ENCODE measurements at places on chromosomes 1 and 21.

DNA sequence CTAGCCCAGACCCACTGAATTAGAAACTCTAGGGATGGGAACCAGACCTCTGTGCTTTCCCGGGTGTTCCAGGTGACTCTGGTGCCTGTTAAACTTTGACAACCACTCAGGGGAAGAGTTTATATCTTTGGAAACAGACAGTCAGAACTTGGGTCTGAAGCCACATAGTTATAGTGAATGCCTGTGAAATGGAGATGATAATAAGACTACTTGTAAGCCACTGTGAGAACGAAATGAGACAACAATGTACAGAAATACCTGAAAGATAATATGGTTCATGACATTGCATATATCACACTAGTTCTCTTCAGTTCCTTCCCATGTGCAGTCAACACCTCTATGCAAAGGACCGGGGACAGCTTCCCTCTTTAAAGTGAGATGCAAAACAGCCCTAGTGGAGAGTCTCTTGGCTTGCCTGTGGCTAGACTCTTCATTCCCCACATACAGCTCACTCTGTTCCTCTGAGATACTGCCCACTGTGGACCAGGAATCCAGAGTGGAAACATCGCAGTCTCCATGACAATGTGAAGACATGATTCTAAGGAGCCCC is 287.5 kb downstream of the ASTN1 start:
- no peak for DNase-seq

DNA sequence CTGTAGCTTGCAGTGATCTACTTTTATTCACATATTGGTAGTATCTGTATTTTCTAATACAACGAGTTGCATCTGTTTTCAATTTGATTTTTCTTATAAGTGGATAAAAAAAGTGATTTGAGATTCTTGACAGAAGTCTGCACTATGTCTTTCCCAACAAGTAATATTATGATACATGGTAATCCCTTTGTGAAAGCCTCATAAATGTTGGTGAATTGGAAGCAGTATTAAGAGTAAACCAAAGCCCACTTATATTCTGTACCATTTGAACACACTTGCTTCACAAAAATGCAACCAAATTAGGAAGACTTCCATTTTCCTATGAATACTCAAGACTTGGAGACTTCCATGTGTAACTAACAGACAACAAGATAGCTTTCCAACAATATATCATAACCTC is 172.0 kb downstream of the HMCN1 start:
- DNase-seq: no peak

GRCh38 chr1:13764588-13765332 is 64.8 kb downstream of the PRDM2 start:
- DNase-seq: no peak

- DNase-seq: no peak
Measured at GRCh38 chr1:110463725-110464124, 12.8 kb downstream of the PROK1 start.

DNA sequence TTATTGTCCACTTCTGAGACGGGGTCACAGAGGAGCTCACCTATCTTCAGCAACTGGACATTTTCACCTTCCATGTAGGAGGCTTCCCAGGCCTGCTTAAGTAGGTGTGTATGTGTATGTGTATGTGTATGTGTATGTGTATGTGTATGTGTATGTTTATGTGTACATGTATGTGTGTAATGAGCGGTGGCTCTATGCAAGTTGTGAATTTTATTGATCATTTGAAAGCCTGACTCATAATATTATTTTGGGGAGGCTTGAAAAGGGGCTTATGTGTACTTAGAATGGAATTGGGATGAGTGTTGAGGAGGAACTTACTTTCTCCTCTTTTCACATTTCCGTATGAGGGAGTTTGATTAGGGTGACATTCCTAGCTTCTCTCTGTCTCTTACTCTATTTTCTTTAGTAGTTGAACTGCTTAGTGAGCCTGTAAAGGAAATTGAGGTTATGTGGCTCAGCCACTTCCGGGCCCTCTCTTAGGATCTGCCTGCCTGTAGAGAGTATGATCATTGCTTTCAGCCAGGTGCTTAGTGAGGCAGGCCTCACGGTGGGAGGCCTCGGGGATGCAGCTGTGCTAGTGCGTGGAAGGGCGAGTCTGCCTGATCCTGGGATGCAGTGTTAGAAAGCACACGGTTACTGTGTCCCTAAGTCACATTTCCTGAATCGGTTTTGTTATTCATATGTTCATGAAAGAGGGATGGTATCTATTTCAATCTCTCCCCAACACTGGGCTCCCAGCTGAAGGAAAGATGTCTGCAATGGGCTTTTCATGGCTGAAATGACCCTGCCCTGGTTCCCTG is 61.0 kb downstream of the IER5 start:
- no peak for DNase-seq

GRCh38 chr1:155499953-155500639 is 62.5 kb downstream of the ASH1L start:
- DNase-seq: peak; percentile 87

DNA sequence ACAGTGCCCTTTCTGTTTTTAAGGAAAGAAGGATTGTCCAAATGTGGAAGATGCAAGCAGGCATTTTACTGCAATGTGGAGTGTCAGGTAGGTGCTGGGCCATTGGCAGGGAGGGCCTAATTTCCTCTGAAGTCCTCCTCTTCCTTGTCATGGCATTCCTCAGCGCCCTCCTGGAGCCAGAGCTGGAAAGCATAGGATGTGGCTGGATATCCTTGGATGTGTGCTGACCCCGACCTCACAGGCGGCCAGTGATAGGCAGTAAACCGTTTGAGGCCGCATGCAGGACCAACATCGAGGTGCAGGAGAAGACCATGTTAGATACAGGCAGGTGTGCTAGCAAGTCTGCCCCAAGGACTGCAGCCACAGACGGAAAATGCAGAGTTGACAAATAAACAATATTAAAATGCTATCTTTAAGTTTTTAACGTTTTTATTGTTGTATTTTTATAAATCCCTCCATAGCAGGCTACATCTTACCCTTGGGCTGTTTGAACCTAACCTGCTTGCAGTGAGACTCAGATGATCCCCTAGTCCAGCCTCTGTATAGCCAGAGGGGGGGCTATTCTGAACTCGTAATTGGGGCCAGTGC is 24.3 kb downstream of the SMYD2 start:
- DNase-seq: no peak

DNA sequence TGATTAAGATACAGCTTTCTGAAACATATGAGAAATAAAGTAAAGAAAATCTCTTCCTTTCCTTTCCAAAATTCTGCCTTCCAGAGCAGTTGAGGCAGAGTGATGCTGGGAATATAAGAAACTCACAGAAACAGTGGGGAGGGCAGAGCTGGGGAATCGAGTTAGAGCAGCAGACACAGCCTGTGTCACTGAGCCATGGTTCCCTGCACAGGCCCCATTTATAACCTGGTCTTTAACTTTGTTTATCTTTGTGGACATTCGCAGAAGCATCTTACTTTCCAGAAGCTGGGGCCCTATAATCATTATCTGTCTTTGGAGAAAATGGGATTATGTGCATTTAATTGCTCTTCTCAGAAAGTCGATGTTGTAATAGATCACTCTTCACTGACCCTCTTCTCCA is 349.1 kb downstream of the SETD4 start:
- no peak for DNase-seq

DNA sequence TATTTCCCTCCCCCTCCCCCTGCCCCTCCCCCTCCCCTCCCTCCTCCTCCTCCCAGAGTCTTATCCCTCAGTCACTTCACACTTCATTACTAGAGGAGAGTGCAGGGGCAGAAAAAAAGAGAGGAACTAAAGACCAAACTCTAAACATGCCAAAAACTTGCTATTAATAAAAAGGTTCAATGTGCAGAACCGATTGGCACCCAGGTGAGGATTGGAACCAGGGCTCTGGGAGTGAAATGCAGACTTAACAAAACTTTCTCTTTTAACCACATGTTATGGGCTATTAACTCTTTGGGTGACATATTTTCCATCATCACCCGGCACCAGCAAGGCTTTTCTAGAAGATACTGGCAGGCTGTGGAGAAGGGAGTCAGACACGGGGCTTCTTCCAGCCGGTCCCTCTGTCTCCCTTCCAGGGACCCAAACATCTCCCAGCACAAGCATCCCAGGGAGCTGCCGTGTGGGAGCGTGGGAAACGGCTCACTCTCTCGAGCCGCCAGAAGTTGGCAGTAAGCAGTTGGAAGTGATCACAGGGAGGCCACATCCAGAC is 13.6 kb downstream of the NID1 start:
- DNase-seq: no peak

GRCh38 chr21:44291078-44291935 is 5.6 kb downstream of the AIRE start:
- no peak for DNase-seq

- no peak for DNase-seq
Measured at GRCh38 chr1:155007251-155007828, 4.7 kb downstream of the ZBTB7B start.

GRCh38 chr1:205275133-205275532 is 46.4 kb downstream of the NUAK2 start:
- peak; percentile 64 for DNase-seq

GRCh38 chr1:93676427-93676826 is 5.2 kb downstream of the BCAR3 start:
- DNase-seq: no peak

- no peak for DNase-seq
Measured at GRCh38 chr21:36200081-36200561, 43.5 kb downstream of the DOP1B start.

- no peak for DNase-seq
Measured at GRCh38 chr1:4529446-4530165, 124.8 kb upstream of the AJAP1 start.

GRCh38 chr1:5976726-5977493 is 15.3 kb downstream of the NPHP4 start:
- no peak for DNase-seq

GRCh38 chr1:243409284-243409683 is 153.4 kb downstream of the SDCCAG8 start:
- no peak for DNase-seq

DNA sequence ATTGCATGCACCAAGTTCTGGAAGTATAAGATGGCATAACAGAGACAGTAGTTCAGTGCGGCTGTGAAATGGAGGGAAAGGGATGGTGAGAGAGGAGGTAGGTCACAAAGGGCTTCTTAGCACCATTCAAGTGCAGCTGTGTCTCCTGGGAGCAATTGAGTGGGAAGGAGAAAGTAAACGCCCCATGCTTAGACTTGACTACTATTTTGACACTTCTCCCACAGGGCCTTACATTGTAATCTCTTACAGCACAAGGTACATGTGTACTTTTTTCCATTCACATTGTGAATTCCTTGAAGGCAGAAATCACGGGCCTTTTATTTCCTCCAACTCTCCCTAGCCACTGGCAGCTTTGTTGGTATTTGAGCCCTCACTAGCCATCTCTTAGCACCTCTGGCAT is 239.6 kb upstream of the FOXD3 start:
- DNase-seq: no peak

- DNase-seq: no peak
Measured at GRCh38 chr21:24903994-24904635, 703.2 kb downstream of the MRPL39 start.

- no peak for DNase-seq
Measured at GRCh38 chr1:40981691-40982448, 2.4 kb downstream of the CTPS1 start.

DNA sequence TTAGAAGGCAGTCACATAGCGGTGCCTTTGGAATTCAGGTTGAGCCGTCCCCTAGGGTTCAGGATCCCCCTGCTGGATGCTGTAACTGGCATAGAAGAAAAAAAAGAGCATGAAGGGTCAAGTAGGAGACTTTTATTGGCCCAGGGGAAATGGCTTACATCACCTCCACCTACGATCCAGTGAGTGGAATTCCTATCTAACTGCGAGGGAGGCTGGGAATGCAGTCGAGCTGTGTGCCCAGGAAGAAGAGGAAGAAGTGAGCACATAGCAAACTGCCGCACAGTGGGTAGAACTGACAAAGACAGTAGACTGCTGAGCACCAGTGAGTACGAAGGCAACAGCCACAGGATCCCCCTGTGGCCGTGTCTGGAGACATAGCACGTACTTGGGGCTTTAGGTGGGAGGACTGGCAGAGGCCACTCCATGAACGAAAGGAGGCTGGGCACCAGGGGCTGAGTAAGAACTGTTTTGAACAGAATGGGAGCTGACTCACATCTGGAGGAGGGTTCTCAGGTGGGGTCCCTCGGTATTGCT is 79.2 kb downstream of the RNF220 start:
- DNase-seq: no peak

DNA sequence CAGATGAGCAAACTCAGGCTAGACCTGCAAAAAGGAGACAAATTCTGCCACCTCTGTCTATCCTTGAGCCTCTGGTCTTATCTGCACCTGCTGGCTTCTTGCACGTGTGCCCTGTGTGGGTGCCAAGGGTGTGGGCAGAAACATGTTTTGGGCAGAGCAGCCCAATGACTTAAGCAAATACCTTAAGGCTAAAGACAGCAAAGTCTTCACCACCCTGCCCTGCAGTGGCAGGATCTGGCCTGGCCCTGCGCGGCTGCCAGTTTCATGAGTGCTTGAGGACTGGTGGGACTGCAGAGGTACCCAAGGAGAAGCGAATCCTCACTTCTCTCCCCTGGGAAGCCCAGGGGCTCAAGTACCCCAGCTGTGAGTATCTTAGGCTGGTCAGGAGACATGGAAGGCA is 3.8 kb upstream of the SLC26A9 start:
- no peak for DNase-seq

DNA sequence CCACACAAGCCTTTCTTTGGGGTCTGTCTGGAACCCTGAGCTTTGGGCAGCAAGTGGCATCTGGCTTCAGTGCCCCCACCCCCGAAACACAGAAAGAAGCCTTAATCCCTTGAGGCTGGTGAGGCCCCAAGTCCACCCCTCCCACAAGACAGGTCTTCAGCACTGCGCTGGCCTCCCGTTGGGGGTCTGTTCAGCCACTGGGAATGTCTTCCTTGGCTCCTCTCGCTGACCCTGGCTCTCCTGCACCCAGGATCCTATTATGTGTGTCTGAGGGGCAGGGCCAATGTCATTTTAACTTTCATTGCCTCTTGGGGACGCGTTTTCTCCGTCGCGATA is 26.9 kb downstream of the ATP8B2 start:
- DNase-seq: no peak

- DNase-seq: no peak
Measured at GRCh38 chr1:145990249-145990855, 6.0 kb downstream of the TXNIP start.

DNA sequence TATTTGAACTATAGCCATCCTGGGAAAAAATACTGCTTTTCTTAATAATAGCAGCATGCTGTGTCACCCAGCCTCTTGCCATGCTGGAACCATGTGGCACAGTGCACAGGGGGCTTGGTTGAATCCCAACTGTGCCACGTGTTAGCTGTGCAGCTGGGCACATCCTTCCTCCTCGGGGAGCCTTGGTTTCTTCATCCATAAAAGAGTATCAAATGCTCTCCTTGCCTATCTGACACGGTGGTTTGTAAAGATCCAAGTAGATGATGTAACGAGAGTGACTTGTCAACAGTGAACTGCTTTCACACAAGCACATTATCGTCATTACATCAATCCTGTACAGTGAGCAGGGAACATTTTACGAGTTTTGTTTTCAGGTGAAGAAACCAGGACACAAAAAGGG is 24.4 kb downstream of the VASH2 start:
- no peak for DNase-seq

GRCh38 chr1:98327220-98327861 is 334.2 kb upstream of the SNX7 start:
- no peak for DNase-seq

- DNase-seq: no peak
Measured at GRCh38 chr1:111469539-111469938, 4.2 kb upstream of the C1orf162 start.
